ENCODE measurements at places on chromosomes 3 and 15. TPM values are rescaled to one million over a fixed set of nuclear protein-coding genes. Genes with fewer than 3 reads are reported as not detected.

GRCh38 chr3:143837076-143837475, 11.2 kb downstream of the SLC9A9 start:
- H3K27ac ChIP-seq, result no peak overlapping the region
- peaks cover 8% of the 10 kb centered on the region for H3K36me3 ChIP-seq
- no peak for DNase-seq
- H3K4me3 ChIP-seq, result no peak overlapping the region
- H3K4me1 ChIP-seq, result peaks cover 27% of the 10 kb centered on the region

DNA sequence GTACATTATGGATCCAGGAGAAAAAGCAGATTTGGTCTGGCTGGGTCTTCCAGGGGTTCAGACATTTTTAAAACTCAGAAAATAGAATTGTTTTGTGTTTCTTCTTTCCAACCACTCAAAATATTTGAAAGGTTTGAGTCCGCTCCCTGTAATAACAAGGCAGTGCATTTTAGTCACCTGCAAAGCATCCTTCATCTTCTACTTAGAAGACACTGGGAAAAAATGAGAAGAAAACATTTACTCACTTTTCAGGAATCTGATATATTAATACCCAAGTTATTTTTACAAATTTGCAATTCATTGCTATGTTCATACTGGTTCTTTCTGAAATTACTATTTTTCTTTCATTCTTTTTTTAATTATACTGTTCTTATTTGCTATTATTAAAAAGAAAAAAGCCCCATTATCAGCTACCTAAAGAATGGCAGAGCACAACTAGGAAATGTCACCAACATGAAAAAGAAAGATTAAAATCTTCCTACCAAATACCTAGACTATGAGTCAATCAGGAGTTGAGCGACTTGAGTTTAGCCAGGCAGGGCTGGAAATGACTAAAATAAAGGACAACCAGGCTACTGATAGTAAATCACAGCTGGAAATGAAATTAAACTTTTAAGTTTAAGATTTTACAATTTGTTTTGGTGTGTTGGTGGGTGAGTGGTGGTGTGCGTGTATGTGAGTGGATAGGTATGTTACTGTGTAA, 280.3 kb upstream of the THBS1 start:
- H3K36me3 ChIP-seq, result no peaks in the 10 kb centered on the region
- H3K27ac ChIP-seq, result no peak overlapping the region
- H3K4me3 ChIP-seq, result no peak overlapping the region

- H3K27me3 ChIP-seq, result no peaks in the 10 kb centered on the region
- H3K27ac ChIP-seq, result no peak overlapping the region
- H3K4me1 ChIP-seq, result no peaks in the 10 kb centered on the region
- DNase-seq, result no peak
- no peak overlapping the region for H3K4me3 ChIP-seq
These were observed 236.8 kb downstream of the MEIS2 start for GRCh38 chr15:36863570-36863969.

TRPC1 gene
- polyA plus RNA-seq, result not detected

- H3K4me1 ChIP-seq, result no peaks in the 10 kb centered on the region
- peaks cover 8% of the 10 kb centered on the region for H3K36me3 ChIP-seq
- H3K27ac ChIP-seq, result no peak overlapping the region
- DNase-seq, result no peak
These were observed 83.1 kb downstream of the PGPEP1L start for GRCh38 chr15:98924401-98925049.
